ENCODE measurements at places on chromosomes 4 and X.

DNA sequence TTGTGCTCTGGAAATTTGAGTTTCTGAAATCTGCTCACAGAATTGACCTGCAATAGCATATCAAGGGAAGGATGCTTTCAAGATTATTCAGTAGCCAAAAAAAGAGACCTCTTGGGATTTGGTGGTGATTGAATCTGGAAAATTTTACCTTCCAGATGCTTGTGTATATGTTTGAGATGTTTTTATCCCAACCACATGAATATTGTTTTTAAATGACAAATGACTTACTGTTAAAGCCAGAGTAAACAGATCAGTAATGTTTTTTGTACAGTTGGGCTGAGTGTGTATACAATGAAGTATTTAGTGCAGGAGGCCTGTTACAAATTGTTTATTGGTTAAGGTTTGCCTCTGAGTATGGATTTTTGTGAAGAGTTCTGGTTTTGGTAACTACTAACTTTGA lies 126.5 kb downstream of the CBR4 start:
- DNase-seq: no peak

DNA sequence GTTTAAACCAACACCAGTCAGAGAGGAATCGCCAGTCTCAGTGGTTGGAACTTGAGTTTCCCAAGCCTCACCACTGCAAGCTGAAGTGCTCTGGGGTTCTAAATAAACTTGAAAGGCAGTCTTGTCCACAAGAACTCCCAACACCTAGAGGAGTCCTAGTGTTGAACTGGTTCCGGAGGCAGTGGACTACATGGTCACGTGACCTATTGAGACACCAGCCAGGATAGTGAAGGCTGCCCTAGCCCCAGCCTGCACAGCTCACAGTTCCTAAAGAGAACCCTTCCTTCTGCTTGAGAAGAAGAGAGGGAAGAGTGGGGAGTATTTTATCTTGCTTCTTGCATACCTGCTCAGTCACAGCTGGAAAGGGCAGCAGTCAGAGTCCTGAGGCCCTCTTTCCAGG lies 1012.7 kb upstream of the ADGRL3 start:
- no peak for DNase-seq

- DNase-seq: no peak
Measured at GRCh38 chrX:110442635-110443034, 84.0 kb downstream of the RTL9 start.

GRCh38 chr4:5894266-5894665 lies 1.4 kb upstream of the CRMP1 start:
- no peak for DNase-seq

DNA sequence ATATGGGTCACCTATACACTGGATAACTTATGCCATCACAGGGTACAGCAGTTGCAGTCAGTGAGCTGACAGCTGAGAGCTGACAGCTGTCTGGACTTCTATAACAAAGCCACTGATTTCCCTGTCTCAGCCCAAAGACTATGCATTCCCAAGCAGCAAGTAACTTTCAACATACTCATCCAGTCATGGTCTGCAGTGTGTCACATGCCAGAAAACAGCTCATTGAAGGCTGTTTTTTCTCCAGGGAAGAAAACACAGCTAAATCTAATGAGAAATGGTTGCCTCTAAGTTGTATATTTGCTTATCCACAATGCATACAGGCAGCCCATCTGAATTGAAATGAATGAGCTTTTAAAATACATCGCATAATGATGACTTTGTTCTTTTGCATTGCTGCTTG lies 6.3 kb downstream of the KIAA1210 start:
- DNase-seq: no peak

- DNase-seq: no peak
Measured at GRCh38 chr4:104451573-104451972, 43.1 kb downstream of the CXXC4 start.

GRCh38 chr4:188437535-188437934 lies 298.3 kb downstream of the TRIML1 start:
- no peak for DNase-seq

DNA sequence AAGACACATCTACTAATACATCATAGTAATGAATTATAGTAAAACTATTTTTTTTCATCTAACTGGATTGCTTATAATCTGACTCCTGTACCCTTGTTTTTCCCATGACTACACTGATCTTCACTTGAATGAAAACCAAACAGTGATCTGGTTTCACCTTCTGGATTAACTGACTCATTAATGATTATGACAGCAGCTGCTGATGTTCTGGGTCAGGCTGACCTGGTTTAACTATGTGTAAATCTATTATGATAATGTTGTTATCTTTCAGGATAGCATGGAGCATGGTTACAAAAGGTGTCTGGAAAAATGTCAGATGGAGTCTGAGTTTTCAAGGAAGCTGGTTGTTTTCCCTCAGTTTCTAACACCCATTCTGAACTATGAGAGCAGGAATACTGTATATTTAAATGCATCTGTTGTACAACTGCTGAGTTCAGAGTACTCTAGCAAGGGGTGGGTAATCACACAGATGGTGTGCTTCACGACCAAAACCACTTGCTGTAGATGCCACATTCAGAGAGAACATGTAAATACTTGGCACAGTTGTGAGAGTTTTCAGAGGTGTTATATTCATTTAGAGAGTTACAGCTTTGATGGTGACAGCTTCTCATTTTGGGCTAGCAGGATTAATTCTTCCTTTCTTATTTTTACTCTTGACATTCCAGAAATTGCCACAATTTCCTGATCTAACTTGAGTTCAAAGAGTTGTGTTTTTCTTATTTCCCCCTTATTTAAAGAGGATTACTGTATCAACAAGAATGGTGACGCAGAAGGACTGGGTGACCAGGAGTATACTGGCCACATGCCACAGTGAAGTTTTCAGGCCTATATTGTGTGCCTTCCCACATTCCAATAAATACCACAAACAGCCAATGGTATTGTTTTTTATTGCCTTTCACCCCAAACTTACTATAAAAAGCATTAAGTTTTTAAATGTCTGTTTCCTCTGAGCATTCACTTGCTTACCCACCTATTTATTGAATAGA lies 249.7 kb upstream of the TET2 start:
- DNase-seq: no peak

- no peak for DNase-seq
Measured at GRCh38 chr4:98816386-98816785, 112.5 kb downstream of the EIF4E start.

DNA sequence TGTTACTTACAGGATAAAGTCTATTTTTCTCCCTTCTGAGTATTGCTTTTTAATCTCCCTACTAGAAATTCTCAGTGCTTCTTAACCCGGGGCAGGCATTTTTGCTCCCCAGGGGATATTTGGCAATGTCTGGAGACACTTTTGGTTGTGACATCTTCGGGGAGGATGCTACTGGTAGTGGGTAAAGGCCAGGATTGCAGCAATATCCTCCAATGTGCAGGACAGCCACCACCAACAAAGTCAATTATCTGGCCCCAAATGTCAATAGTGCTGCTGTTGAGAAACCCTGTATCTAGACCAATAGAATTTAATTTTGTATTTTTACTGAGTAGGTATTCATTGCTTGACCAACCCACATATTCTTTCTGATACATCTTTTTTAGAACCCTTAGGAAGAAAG lies 669.5 kb upstream of the MAGEB2 start:
- no peak for DNase-seq

DNA sequence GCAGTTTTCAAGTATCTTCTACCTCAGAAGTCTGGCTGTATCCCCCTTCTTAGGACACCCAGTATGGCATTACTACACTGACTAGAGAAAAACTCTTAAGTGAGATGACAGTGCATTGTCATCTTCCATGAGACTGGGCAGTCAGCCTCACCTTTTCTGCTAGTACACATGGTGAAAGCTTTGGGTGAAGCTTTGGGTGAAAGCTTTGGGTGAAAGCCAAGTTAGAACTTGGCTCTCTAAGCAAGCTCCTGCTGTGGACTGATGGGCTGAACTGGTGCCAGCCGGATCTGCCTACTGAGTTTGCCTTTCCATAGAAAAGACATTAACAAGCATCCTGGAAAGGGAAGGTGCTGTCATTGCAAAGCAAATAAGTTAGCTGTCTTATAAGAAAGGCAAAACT lies 8.8 kb downstream of the EPHA5 start:
- DNase-seq: no peak

DNA sequence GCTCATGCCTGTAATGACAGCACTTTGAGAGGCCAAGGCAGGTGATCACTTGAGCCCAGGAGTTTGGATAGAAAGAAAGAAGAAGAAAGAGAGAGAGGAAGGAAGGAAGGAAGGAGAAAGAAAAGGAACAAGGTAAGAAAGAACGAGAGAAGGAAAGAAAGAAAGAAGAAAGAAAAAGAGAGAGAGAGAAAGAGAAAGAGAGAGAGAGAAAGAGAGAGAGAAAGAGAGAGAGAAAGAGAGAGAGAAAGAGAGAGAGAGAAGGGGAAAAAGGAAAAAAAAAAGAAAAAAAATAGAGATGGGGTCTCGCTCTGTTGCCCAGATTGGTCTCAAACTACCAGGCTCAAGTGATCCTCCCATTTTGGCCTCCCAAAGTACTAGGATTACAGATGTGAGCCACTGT lies 22.5 kb downstream of the ING2 start:
- DNase-seq: no peak

- DNase-seq: no peak
Measured at GRCh38 chr4:94475050-94475449, 23.3 kb downstream of the PDLIM5 start.

GRCh38 chr4:126087101-126087500 lies 772.3 kb downstream of the FAT4 start:
- no peak for DNase-seq

DNA sequence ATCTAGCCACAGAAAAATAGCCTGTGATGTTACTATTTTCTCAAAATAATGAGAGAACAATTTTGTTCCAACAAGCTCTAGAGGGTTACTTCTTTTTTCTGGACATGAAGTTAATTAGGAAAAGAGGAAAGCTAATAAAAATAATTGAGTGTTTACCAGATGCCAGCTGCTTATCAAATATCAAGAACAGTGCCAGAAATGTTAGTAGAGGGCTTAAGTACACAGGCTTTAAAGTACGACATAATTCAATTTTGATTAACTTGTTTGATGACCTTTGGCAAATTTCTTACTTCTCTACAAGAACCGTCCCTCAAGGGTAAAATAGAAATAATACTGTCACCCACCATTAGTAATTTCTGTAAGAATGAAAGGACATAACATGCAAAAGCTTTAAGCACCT lies 977.0 kb downstream of the FSTL5 start:
- no peak for DNase-seq

Data from vagina (tissue), 2 donors.